Hypothalamus (tissue), 51 donors: ENCODE measurements at places on chromosomes 6 and 20.

- no peak for DNase-seq
Measured at GRCh38 chr6:38192011-38192410, 372.5 kb downstream of the ZFAND3 start.

DNA sequence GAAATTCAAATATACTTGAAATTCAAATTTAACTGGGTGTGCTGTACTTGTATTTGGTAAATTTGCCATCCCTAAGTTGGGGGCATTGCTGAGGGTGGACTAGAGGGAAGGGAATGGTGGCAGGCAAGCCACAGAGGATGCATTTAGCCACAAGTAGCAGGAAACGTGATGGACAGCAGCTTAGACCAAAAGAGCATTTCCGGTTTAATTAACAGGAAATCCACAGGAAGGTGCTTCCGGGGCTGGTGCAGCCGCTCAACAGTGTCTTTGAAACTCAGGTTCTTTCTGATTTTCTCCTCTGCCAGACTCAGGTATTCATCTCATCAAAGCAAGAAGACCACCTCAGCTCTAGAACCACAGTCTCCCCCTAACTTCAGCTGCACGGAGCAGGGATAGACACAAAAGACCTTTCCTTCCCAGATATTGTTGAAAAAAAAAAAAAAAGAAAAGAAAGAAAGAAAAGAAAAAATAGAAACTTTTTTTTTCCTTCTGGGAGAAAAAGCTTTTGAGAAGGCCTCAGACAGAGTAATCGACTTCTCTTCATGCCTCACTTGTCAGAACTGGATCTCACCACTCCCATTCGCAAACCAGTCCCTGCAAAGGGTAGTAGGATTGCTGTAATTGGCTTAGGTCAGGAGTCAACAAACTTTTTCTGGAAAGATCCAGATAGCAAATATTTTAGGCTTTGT is 8.0 kb upstream of the BCAS1 start:
- DNase-seq = no peak

- no peak for DNase-seq
Measured at GRCh38 chr20:18066421-18067333, 9.0 kb upstream of the OVOL2 start.

DNA sequence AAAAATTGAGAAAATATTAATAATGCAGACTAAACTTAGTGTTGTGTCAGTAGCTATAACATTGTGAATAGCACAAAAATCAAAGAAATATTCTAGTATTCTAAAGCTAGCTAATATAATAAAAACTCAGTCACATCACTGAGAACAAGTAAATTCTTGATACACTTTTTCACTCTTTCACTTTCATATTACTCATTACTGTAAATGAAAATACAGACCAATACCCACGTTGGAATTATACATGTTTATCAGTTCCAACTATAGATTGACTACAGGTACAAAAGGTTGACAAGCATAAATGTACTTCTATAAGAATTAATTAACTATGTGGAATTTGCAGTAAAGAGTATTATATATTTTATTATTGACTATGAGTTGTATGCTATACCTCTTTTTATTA is 1043.4 kb upstream of the FLRT3 start:
- no peak for DNase-seq

GRCh38 chr20:20181322-20181721 is 129.0 kb downstream of the CFAP61 start:
- DNase-seq = no peak

- DNase-seq = no peak
Measured at GRCh38 chr6:134619077-134619476, 301.2 kb upstream of the SGK1 start.

- DNase-seq = no peak
Measured at GRCh38 chr6:38404355-38404754, 235.4 kb downstream of the BTBD9 start.

- DNase-seq = no peak
Measured at GRCh38 chr6:158758451-158758860, 60.7 kb downstream of the EZR start.

DNA sequence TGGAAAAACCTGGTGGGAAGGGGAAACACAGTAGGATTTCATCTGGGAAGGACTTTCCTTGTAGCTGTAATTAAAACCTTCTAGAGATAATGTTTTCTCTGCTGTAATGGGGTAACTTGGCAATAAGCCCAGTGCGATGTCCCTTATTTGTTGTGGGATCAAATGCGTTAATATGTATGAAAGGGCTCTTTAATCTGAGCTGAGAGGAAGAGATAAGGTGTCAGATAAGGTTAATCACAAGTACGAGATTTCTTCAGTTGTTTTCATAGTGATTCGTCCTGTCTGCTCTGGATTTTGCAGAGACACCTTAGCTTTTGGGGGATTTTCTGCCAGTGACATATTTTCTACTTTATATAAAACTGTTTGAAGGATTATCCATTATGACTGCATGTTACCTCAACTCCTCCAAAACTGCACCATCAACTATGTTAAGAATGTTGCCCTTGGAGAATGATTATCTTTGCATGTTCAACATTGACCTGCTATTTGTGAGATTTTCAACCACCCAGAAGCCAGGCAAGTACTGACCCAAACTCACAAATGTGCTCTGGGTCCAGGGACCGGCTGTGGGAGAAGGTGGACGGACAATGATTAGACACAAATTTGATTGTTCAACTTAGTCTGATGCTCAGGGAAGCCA is 21.2 kb upstream of the ELOVL5 start:
- DNase-seq = no peak

GRCh38 chr6:16078064-16078463 is 50.8 kb upstream of the MYLIP start:
- DNase-seq = no peak

DNA sequence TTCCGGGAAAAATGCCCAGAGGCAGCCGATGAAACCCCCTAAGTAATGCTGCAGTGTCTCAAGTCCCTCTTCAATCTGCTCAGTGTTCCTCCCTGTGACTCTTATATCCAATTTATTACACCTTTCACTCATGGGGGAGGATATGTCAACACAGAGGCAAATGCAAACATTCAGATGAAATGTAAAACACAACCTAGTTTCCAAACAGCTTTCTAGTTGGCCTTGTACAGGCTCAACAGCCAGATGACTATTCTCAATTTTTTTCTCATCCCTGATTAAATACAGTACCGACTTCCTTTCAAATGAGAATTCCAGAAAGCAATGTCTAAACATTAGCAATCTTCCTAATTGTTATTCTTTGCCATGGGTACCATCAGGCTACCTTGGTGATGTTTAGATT is 65.0 kb downstream of the BLOC1S5 start:
- no peak for DNase-seq

DNA sequence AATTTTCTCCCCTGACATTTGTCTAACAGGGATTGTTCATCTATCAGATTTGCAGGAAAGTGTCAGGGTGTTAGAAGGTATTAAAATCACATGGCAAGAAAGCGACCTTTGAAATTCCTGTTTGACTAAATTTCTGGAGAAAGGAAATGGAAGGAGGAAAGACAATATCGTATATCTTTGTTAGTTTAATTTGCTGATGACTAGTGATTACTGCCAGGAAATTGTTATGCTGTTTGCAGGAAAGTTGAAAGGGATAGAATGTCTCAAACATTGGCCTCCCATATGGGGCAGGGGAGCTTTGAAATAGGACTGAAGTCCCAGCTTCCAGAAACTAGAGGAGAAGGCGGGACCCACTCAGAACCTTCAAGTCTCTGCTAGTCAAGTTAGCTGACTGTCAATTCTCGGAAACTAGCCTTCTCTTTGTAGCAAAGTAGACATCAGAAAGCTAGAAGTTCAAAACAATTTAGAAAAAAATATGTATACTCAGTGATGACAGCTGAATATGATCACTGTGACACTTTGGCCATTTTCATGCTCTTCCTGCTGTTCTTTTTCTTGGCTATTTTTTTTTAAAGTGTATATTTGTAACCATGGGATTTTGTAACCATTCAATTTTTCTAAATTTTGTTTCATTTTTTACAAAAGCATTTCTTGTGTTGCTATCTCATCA is 53.4 kb upstream of the RALGAPA2 start:
- no peak for DNase-seq

- DNase-seq = no peak
Measured at GRCh38 chr6:151380848-151381205, 10.5 kb downstream of the ZBTB2 start.

DNA sequence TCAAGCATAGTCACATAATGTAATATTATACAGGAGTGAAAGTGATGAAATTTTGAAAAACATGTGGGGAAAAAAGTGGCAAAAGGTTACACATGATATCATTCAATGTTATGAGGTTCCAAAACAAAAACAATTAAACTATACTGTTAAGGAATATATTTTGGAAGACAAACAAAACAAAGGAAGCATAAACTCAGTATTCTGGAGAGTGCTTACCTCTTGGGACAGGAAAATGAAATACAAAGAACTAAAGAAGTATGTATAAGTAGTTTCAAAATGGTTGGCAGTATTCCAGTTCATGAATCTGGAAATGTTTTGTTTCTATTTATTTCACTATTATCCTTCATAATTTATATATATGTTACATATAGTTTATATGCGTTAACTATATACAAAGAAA is 213.5 kb downstream of the MOXD1 start:
- no peak for DNase-seq

DNA sequence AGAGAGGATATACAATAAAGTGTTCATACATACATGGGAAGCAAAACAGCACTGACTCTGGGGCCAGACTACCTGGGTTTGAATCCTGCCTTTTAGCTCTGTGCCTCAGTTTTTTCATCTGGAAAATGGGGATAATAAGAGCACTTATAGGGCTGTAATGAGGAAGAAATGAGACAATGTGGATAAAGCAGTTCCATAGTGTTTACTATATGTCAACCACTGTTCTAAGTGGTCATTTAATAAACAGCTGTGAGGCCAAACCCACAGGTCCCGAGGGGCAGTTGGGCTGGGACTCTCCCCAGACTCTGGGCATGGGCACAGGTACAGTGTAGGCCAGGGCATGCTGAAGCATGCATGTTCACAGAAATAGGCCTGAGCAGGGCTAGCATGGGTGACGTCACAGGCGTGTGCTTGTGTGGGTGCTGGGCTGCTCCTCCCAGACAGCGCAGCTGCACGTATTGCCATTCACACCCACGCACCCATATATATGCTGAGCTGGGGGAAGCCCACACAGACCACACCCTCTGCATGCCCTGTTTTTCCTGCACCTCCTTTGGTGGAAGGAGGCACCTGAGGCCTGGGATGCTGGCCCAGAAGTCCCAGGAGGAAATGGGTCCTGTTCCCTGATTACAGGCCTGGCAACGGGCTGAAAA is 3.5 kb upstream of the PLCG1 start:
- DNase-seq = no peak

DNA sequence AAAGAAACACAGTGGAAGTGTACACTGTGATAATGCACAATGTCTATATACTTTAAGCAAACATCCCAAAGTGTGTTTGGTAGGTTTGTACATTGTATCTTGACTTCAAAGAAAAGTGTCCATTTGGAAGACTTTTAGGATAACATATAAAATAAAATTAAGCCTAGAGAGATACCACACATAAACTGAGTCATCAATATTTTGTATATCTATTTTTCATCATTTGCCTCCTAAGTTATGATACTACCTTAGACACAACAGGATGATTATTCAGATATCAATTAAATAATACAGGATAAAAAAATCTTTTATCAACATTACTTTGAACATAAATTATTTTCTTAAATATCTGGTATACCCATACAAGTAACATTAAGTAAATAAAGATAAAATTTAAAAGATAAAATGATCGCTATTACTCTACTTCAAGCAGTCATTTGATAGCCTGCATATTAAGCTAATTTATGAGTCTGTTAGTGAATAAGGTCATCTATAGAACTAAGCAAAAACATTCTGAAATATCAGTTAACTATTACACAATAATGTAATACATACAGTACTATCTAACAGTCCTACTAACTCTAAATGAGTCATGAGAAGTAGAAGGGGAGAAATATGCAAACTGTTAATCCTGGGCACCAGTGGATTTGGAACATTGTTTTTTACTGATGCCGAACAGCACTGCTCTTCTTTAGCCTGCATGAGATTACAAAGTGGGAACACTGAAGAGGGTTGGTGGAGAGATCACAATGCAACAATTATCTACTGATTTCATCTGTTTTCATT is 158.4 kb upstream of the SIM1 start:
- no peak for DNase-seq

DNA sequence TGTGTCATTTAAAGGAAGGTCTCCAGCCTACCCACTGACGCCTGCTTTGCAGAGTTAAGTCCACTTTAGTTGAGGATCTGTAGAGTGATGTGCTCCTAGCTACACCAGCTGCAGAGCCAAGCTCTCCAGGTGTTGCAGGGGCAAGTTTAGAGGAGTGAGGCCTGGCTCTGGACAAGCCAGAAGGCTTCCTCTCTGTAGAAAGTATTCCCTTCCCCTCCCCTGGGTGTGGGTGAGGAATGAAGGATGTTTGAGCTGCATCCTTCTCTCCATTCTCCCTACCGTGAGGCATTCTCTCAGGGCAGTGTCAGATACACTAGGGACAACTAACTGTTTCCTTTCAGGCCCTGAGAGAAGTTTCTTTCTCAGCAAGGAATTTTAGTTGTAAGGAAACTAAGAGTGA is 66.5 kb downstream of the ELOVL5 start:
- no peak for DNase-seq

GRCh38 chr6:16704401-16705045 is 56.7 kb downstream of the ATXN1 start:
- no peak for DNase-seq

DNA sequence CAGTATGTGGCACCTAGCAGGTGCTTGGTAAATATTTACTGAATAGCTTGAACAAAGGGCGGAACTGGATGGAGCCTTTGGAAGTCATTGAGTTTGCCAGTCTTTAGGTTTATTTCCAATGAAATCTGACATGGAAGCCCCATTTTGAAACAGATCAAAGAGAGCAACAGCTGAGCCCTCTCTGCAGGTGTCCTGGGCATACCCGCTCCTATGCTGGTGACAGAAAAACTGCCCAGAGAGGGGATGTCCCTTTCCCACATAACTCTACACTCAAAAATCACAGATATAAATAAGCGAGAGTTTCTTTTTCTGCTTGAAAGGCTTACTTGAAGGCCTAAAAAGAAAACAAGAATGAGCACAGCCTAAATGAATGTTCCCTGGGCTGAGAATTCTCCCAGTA is 53.0 kb upstream of the RALY start:
- DNase-seq = no peak

DNA sequence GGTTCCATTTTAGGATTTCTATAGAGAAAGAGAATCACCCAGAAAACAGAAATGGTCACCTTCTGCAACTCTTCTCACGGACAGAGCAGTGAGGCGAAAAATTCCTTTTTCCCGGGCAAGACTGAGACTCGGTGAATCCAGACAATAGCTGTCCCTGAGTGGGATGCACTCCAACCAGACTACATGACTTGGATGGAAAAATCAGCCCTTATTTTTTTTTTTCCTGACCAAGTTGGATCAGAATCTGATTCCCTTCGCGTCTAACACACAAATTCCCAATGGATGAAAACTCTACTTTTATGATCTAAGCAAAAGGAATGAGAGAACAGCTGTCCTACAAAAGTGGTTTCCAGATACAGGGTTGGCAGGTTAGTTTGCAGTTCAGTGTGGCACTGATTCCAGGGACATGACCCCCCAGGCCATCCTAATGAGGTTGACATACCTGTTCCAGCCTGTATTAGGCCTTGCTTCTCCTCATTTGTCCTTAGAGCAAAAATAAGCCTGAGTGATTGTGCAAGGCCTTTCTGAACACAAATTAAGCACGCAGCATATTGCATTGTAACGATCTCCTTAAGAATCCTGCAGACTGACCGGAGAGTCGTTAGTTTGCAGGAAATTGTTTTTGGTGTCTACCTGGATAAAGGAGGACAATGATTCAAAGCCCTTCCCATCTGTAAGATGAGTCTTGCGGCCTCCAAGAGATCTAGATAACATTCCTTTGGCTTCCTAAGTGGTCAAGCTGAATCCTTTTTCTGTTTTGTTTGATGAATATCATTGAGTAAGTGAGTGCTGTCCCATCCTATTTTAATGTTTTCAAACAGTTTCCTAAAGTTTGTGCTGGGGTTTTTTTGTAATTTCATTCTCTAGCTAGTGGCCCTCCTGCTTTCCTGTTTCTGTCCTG is 1.5 kb upstream of the NEDD9 start:
- no peak for DNase-seq
